ENCODE measurements at places on chromosomes 3 and 15. TPM values are rescaled to one million over a fixed set of nuclear protein-coding genes. Genes with fewer than 3 reads are reported as not detected.

ZNF860 gene
- total RNA-seq = not detected

MYLK gene
- 4.3 TPM for total RNA-seq

CASR gene
- total RNA-seq = not detected

CYP1A2 gene
- not detected for total RNA-seq

DNA sequence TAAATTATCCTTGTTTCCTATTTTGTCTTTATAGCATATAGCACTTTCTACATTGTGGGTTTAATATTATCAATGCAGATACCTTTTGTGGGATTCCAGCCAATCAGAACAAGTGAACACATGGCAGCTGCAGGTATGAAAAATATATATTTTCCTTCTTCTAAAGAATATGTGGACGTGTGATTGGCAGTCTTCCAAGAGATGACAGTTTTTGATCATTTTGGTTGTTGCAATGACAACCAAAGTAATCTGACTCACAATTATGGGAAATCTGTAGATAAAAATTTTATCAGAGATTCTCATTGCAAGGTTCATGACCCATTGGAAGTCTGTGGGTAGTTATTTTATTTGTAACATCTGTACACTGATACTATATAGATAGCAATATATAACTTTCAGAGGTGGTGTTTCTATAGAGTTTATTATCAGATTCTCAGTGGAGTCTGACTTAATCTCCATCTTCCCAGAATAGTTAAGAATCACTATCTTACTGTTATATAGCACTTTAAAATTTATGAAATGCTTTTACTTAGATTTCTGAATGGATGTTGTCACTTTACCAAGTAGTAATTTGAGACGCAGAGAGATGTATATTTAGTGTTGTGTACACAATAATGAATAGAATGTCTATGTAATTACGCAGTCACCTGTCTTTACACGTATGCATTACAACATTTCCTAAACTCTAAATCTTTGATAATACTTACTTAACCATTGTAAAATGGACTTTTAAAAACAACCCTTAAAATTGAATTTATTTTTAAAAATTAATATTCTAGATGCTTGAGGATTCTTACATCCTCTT, 82.5 kb downstream of the STT3B start:
- DNase-seq = no peak

Measured in glutamatergic neuron (in vitro differentiated cells).